B cell (primary cell): ENCODE measurements at places on chromosomes 6 and 20. TPM values are rescaled to one million over a fixed set of nuclear protein-coding genes. Genes with fewer than 3 reads are reported as not detected.
A peak's percentile ranks its signal among the peaks of the same experiment; 100 is the strongest.

The TRIM15 gene
- not detected in 2 replicates for total RNA-seq

The FRK gene
- 0.07 TPM in 2 replicates for total RNA-seq

The OVOL2 gene
- not detected in 2 replicates for total RNA-seq

The SIRPA gene
- total RNA-seq = 10.2 TPM in 2 replicates

The SIGLEC1 gene
- total RNA-seq = 0.15 TPM in 2 replicates

The TINAG gene
- total RNA-seq = not detected in 2 replicates

The BPIFB4 gene
- not detected in 2 replicates for total RNA-seq

DNA sequence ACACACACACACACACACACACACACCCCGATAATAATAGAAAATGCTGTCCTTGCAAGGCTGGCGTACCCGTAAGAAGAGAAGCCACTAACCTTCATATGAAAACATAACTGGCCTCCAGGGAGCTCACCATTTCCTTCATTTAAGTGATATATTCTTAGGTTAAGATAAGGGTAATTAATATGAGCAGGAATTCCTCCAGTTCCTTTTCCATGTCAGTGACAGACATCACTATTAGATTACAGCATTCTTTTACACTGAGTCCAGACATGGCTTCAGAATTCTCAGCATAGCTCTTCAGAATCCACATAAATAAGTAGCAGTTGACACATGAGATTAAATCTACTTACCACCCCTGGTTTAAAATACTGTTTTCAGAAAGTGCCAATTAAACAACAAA lies 121.9 kb downstream of the SIM1 start:
- no peaks in the 10 kb centered on the region for H3K27me3 ChIP-seq
- H3K4me3 ChIP-seq = no peak overlapping the region
- no peaks in the 10 kb centered on the region for H3K4me1 ChIP-seq
- H3K27ac ChIP-seq = no peak overlapping the region
- no peak for DNase-seq

GRCh38 chr20:46253391-46253790 lies 54.9 kb downstream of the CDH22 start:
- DNase-seq = no peak
- no peaks in the 10 kb centered on the region for H3K4me1 ChIP-seq
- no peak overlapping the region for H3K27ac ChIP-seq
- no peaks in the 10 kb centered on the region for H3K36me3 ChIP-seq

GRCh38 chr20:2799688-2800520 lies 523 bp downstream of the CPXM1 start:
- H3K4me1 ChIP-seq = peaks cover 26% of the 10 kb centered on the region
- DNase-seq = no peak
- H3K27ac ChIP-seq = no peak overlapping the region

GRCh38 chr20:57625181-57625958 lies 5.1 kb upstream of the ZBP1 start:
- H3K4me3 ChIP-seq = no peak overlapping the region
- H3K36me3 ChIP-seq = peaks cover 3% of the 10 kb centered on the region
- DNase-seq = no peak
- H3K27ac ChIP-seq = no peak overlapping the region
- H3K27me3 ChIP-seq = no peaks in the 10 kb centered on the region

DNA sequence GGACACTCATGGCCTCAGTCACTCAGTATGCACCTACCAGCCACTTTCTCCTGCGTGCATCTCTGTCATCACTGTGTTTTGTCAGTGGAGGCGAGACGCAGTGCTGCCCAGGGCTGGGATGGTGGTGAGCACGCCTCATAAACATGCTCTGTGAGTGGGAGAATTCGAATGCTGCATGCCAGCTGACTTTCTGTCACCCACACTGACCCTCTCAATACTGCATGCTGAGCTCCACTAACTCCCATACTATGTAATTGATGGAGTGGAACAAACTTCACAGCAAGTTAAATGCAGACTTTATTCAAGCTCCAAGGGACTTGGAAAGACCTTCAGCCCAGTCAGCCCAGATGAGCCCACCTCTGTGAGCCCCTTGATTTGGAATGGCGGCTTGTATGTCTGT lies 22.7 kb upstream of the GGTLC1 start:
- DNase-seq = no peak
- no peak overlapping the region for H3K27ac ChIP-seq
- H3K4me3 ChIP-seq = no peak overlapping the region
- no peaks in the 10 kb centered on the region for H3K27me3 ChIP-seq
- H3K4me1 ChIP-seq = no peaks in the 10 kb centered on the region

DNA sequence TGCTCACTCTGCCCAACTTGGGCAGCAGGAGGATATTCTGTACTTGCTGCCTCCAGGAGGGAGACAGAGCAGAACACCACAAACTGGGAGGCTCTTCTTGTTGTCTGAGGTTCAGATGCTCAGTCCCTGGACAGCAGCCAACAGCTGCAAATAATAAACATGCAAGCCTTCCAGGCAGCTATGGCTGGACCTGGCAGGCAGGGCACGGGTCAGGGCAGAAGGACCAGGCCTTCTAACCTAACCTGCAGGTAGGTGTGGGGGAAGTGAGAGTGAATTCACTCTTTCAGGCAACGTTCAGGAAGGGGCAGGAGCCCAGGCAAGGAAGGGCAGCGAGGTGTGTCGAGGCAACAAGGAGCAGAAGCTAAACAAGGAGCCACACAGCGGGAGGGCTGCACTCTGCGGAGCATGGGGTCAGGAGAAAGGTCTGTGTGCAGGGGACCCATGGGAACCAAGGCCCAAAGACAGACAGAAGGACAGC lies 31.5 kb downstream of the NINL start:
- H3K4me1 ChIP-seq = no peaks in the 10 kb centered on the region
- H3K27ac ChIP-seq = no peak overlapping the region
- no peaks in the 10 kb centered on the region for H3K27me3 ChIP-seq
- no peak overlapping the region for H3K4me3 ChIP-seq
- DNase-seq = no peak

DNA sequence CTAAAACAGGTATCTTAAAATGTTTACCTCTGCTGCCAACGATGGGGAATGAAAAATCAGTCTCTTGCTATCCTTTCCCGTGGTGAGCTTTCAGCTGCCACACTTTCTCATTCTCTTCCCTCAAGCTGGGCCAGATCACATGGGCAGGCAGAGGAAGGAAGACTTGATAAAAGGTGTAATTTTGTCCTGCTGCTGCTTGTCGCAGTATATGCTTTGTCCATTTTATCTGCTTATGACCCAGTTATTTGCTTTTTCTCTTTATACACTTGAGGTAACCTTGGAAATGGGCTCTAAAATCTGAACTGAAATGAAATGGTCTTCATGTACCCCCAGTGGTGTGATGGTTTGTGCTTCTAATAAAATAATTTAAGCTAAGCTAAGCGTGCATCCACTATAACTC lies 695.9 kb upstream of the FLRT3 start:
- H3K4me1 ChIP-seq = no peaks in the 10 kb centered on the region
- H3K27me3 ChIP-seq = no peaks in the 10 kb centered on the region

GRCh38 chr6:42661540-42662153 lies 60.8 kb downstream of the PRPH2 start:
- DNase-seq = peak; percentile 84
- H3K27ac ChIP-seq = peak overlapping the region; percentile 5
- H3K4me1 ChIP-seq = no peaks in the 10 kb centered on the region
- no peaks in the 10 kb centered on the region for H3K27me3 ChIP-seq
- peaks cover 21% of the 10 kb centered on the region for H3K36me3 ChIP-seq
- no peak overlapping the region for H3K4me3 ChIP-seq

DNA sequence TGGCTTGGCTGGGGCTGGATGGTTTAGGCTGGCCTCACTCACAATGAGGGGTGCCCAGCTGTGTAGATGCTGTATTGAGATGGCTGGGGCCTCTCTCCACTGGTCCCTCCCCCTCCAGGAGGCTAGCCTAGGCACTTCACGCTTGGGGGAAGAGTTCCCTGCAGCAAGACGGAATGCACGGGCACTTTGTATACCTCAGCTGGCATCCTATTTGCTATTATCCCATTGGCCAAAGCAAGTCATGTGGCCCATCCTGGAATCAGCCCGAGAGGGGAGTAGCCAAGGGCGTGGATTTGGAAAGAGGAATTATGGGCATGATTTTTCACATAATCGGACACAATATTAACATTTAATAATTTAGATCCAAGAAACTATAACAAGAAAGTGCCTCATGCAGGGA lies 64.3 kb downstream of the ISM1 start:
- H3K36me3 ChIP-seq = no peaks in the 10 kb centered on the region
- H3K27ac ChIP-seq = no peak overlapping the region
- no peaks in the 10 kb centered on the region for H3K27me3 ChIP-seq
- no peaks in the 10 kb centered on the region for H3K4me1 ChIP-seq

- H3K4me3 ChIP-seq = no peak overlapping the region
- no peaks in the 10 kb centered on the region for H3K36me3 ChIP-seq
- H3K27ac ChIP-seq = no peak overlapping the region
- H3K4me1 ChIP-seq = peaks cover 14% of the 10 kb centered on the region
- no peak for DNase-seq
Measured at GRCh38 chr6:111427341-111428116, 55.5 kb downstream of the REV3L start.

- no peaks in the 10 kb centered on the region for H3K36me3 ChIP-seq
- no peak for DNase-seq
- H3K27me3 ChIP-seq = no peaks in the 10 kb centered on the region
- H3K4me3 ChIP-seq = no peak overlapping the region
- H3K27ac ChIP-seq = no peak overlapping the region
- peaks cover 17% of the 10 kb centered on the region for H3K4me1 ChIP-seq
Measured at GRCh38 chr6:131107151-131107550, 28.1 kb upstream of the AKAP7 start.

DNA sequence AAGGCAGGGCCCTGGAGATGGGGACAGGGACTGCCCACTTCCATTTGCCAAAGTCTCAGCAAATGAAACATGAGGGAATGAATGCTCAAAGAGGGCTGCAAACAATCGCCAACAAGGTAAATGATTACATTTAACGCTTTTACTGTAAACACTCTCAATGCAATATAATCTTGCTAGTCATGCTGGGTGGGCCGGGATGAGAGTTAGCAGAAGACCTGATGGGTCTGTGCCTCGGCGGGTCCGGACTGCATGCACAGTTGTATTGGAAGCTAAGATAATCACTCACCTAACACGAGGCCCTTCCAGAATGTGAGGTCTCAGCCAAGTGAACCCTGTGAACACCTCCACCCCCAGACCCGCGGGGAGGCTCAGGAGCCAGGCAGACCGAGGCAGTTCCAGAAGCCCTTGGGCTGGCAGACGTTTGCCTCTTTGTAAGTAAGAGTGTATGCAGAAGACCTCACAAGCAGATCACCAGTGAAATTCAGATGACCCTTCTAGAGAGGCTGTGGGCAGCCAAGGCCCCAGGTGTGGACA lies 4.7 kb upstream of the SLCO4A1 start:
- H3K36me3 ChIP-seq = no peaks in the 10 kb centered on the region
- H3K27me3 ChIP-seq = peaks cover 23% of the 10 kb centered on the region
- DNase-seq = no peak
- no peak overlapping the region for H3K27ac ChIP-seq
- H3K4me3 ChIP-seq = no peak overlapping the region

GRCh38 chr6:19999319-20000191 lies 162.4 kb downstream of the ID4 start:
- H3K4me1 ChIP-seq = no peaks in the 10 kb centered on the region
- no peak overlapping the region for H3K4me3 ChIP-seq
- H3K27ac ChIP-seq = no peak overlapping the region
- DNase-seq = no peak
- H3K27me3 ChIP-seq = no peaks in the 10 kb centered on the region

GRCh38 chr6:624979-625378 lies 31.9 kb downstream of the HUS1B start:
- peaks cover 14% of the 10 kb centered on the region for H3K4me1 ChIP-seq
- no peak overlapping the region for H3K27ac ChIP-seq
- H3K36me3 ChIP-seq = no peaks in the 10 kb centered on the region

- H3K4me3 ChIP-seq = no peak overlapping the region
- DNase-seq = no peak
- H3K4me1 ChIP-seq = peaks cover 7% of the 10 kb centered on the region
- H3K27me3 ChIP-seq = no peaks in the 10 kb centered on the region
- no peaks in the 10 kb centered on the region for H3K36me3 ChIP-seq
Measured at GRCh38 chr6:33604941-33605854, 15.9 kb upstream of the ITPR3 start.

DNA sequence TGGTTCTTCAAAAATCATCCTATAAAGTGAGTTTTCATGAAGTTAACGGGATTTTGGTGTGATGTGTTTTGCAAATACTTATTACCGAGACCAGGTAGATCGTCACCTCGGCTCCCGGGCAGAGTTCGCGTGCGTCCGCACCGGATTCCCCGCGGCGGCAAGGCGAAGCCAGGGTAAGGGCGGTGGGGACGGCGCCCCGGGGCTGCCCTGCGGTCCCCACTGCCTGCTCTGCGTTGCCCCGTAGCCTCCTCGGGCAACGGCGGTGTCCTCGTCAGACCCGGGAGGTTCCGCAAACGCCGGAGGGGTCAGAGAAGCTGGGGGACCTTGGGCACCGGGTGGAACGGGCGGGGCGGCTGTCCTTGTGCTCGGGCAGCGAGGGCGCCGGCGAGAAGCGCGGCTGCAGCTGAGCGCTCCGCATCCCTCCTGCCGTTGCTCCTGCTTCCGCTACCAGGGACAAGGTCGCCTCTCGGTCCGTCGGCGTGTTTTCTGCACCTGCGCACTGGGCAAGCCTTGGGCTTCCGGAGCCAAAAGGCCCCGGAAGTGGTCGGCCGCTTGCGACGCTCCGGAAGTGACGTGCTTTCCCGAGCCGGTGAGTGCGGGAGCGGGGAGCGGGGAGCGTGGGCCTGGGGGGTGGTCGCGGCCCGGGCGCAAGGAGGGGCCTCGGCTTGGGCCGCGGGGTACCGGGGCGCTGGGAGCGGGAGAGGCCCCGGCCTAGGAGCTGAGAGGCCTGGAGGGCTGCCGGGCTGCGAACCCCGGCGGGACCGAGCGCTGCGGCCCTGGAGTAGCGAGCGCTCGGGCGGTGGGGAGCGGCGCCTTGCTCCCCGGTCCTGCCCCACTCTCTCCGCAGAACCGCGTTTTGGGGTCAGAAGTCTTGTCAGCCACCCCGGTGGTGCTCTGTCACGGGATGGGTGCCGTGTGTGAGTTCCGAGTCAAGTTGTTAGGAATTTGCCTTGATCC lies at the start of gene MTG2:
Gene MTG2, plus strand, starts transcription at position 560 of the 957 bp plus-strand sequence. CDS start 10,393 bp downstream, outside the sequence.
- H3K36me3 ChIP-seq = no peaks in the 10 kb centered on the region
- peak; percentile 96 for DNase-seq
- no peaks in the 10 kb centered on the region for H3K27me3 ChIP-seq
- peak within 1 kb of the TSS; percentile 84 for H3K4me3 ChIP-seq

- H3K27ac ChIP-seq = no peak overlapping the region
- no peak overlapping the region for H3K4me3 ChIP-seq
- DNase-seq = no peak
- H3K36me3 ChIP-seq = no peaks in the 10 kb centered on the region
- no peaks in the 10 kb centered on the region for H3K27me3 ChIP-seq
- no peaks in the 10 kb centered on the region for H3K4me1 ChIP-seq
Measured at GRCh38 chr6:91669154-91669870, 1082.4 kb upstream of the MAP3K7 start.

DNA sequence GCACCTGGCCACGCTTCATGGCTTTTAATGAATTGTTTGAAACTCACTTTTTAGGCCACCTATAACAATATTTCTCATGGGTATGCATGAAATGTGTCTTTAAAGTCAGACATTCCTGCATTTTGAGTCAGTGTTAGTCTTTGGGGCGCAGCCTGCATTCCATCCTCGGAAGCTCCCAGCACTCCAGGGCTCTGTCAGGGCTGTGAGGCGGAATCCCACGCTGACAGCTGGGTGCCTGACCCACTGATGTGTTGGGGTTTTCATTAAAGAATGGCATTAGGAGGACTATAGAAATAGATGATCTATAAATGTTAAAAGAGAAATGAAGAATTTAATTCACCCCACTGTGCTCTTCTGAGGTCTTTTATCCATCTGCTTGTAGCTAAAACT lies 16.2 kb upstream of the CLDN20 start:
- no peak for DNase-seq
- no peaks in the 10 kb centered on the region for H3K27me3 ChIP-seq
- H3K4me3 ChIP-seq = no peak overlapping the region
- H3K27ac ChIP-seq = no peak overlapping the region
